ENCODE measurements at places on chromosomes 1 and 21.

- no peak for DNase-seq
Measured at GRCh38 chr1:78226784-78227183, 181.0 kb downstream of the GIPC2 start.

DNA sequence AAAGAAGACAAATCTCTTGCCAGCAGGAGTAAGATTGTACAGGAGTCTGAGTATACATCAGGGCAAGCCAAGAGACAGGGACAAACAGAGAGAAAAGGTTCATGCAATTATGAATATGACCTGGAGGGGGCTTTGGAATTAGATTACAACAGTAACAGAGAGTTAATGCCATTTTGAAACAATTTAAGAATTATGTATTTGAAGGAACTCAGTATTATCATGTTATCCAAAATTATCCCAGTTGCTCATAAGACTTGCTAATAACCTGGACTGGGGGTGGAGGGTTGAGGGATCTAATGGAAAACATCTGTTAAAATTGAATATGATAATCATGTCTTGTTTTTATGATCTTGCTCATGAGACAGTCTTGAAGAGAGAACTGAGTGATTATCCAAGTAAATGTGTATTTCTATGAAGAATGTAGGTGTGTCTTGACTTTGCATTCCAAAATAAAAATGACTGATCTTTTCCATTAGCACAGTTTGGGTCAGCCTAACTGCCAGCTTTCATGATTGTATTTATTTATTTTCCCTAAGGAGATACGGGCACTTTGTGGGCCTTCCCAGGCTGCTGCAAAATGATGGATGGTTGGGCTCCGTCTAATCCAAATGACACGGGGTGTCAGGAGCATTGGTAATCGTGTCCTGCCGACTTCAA lies 117.7 kb downstream of the ERG start:
- DNase-seq: no peak

- no peak for DNase-seq
Measured at GRCh38 chr1:54937469-54937868, 43.0 kb upstream of the TMEM61 start.

- no peak for DNase-seq
Measured at GRCh38 chr1:221517961-221518360, 223.9 kb downstream of the DUSP10 start.

GRCh38 chr1:155978973-155979429 lies 654 bp upstream of the ARHGEF2 start:
- DNase-seq: no peak

DNA sequence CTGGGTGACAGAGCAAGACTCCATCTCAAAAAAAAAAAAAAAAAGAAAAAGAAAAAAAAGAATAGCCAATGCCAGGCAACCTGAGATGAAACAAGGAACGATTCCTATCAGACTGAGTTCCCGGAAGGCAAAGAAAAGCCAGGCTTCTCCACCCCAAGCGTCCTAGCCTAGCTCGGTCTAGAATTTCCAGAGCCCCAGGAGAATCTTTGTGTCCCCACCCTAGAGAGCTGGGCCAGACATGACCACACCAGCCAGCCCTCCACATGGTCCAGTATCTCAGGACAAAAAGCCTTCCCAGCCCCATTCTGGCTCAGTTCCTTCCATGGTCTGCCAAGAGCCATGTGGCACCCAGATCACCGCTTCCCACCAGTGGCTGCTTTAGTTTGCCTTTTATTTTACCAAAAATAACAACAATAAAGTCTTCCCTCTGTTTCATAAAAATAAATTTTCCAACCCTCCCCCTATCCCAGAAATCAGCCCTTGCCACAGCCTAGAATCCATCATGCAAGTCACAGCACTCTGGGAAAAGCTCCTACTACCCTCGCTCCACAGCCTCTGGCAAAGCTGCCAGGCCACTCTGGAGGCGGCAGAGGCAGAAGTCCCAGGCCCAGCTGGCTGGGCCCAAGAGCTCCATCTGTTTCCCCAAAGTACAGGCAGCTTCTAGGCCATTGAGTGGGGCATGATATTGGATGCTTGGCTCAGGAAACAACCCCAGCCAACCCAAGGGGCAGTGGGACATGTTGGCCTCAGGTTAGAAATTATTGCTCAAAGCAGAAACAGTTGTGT lies 3.5 kb upstream of the MKNK1 start:
- no peak for DNase-seq

GRCh38 chr1:44019466-44019948 lies 11.8 kb downstream of the SLC6A9 start:
- no peak for DNase-seq

GRCh38 chr21:44425307-44425894 lies 29.9 kb upstream of the LRRC3 start:
- DNase-seq: no peak

- DNase-seq: no peak
Measured at GRCh38 chr21:18153063-18153462, 91.6 kb upstream of the CHODL start.

DNA sequence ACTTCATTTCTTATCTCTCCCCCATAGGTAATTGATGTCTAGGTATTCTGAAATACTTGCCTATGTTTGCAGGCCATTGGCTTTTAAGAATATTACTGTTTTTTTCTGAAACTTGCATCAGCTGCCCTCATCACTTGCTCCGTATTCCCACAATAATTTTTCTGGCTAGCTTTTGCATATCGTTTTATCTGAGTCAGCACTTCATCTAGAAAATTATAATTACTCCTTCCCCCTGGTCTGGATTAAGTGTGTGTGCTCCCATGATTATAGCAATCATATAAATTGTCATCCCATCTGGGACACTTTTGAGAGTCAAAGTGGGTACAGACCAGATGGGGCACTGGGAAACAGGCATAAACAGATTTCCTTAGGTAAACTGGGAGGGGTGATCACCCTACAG lies 583.2 kb upstream of the B3GALT2 start:
- DNase-seq: no peak

DNA sequence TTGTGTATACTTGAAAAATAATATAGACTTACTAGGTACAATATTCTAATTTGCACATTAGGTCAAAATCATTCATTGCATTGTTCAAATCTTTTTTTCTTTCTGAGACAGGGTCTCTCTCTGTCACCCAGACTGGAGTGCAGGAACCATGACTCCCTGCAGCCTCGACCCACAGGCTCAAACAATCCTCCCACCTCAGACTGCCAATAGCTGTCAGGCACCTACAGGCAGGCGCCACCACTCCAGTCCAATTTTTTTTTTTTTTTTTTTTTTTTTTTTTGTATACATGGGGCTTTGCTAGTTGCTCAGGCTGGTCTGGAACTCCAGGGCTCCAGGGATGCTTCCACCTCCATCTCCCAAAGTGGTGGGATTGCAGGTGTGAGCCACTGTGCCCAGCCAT lies 656.9 kb downstream of the KCNT2 start:
- no peak for DNase-seq

DNA sequence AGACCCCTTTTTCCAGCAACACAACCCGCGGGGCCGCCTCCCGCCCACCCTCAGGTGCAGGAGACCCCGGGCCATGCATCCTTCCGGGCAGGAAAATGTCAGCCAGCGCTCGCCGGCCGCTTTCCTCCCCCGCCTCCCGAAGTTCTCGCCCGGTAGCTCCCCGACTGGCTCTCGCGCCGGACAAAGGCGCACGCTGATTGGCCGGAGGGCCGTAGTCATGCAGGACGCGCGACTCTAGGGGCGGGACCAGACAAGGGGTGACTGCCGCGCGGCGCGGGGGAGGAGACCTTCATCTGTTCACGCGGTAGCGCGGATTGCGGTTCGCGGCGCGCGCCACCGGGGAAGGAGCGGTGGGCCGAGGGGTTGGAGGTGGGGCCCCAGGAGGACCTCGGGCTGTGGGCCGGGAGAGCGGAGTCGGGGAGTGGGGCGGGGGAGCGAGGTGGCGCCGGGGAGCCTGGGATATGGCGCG lies at the start of gene FLVCR1:
FLVCR1 (plus strand) TSS at position 284 of the 469 bp plus-strand sequence; CDS start at position 462, 178 bp downstream.
- peak; percentile 95 for DNase-seq

GRCh38 chr1:1577367-1578011 lies 2.8 kb upstream of the SSU72 start:
- DNase-seq: no peak

- peak; percentile 29 for DNase-seq
Measured at GRCh38 chr1:28580722-28581530, 11.1 kb upstream of the RAB42 start.

GRCh38 chr1:71885171-71885570 lies 397.2 kb downstream of the NEGR1 start:
- peak; percentile 14 for DNase-seq

DNA sequence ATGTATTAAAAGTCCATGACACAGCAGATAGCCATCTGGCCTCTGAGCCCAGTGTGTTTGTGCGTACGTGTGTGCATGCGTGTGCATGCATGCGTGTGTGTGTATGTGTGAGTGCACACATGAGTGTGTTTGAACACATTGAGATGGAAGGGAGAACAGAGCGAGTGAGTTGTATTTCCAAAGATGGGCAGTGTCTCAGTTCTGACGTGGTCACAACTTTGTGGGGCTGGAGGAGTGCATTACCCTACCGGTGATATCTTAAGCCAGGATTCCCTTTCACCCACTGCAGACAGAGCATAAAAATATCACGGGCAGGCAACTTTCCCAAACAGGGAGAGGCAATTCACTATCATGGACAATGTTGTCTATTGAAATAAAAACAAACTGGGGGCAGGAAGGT lies 27.8 kb downstream of the IRF2BP2 start:
- DNase-seq: no peak
